Body of pancreas (tissue), 4 donors: ENCODE measurements at places on chromosomes 4 and X. TPM values are rescaled to one million over a fixed set of nuclear protein-coding genes. Genes with fewer than 3 reads are reported as not detected.

- no peaks in the 10 kb centered on the region for H3K4me1 ChIP-seq
- no peaks in the 10 kb centered on the region for H3K36me3 ChIP-seq
- DNase-seq = no peak
- no peak overlapping the region for H3K27ac ChIP-seq
Observed at GRCh38 chr4:135359128-135359527, 1157.5 kb upstream of the PABPC4L start.

- no peaks in the 10 kb centered on the region for H3K27me3 ChIP-seq
- H3K36me3 ChIP-seq = no peaks in the 10 kb centered on the region
- peaks cover 10% of the 10 kb centered on the region for H3K4me1 ChIP-seq
- no peak for DNase-seq
- no peak overlapping the region for H3K27ac ChIP-seq
Observed at GRCh38 chr4:73447671-73448070, 11.7 kb downstream of the AFP start.

GRCh38 chrX:141935645-141936044 lies 32.0 kb downstream of the MAGEC1 start:
- H3K36me3 ChIP-seq = no peaks in the 10 kb centered on the region
- H3K27me3 ChIP-seq = no peaks in the 10 kb centered on the region
- H3K4me3 ChIP-seq = no peak overlapping the region
- DNase-seq = no peak
- no peaks in the 10 kb centered on the region for H3K4me1 ChIP-seq

EVC2 gene
- 13.2 TPM for total RNA-seq

- H3K36me3 ChIP-seq = no peaks in the 10 kb centered on the region
- no peak for DNase-seq
- H3K4me1 ChIP-seq = no peaks in the 10 kb centered on the region
- H3K27ac ChIP-seq = no peak overlapping the region
- no peaks in the 10 kb centered on the region for H3K27me3 ChIP-seq
- no peak overlapping the region for H3K4me3 ChIP-seq
Observed at GRCh38 chrX:54447461-54447860, 7.3 kb downstream of the TSR2 start.
